ENCODE measurements at places on chromosomes 6 and 20. TPM values are rescaled to one million over a fixed set of nuclear protein-coding genes. Genes with fewer than 3 reads are reported as not detected.

Gene IMPG1
- not detected for total RNA-seq

Gene SLC22A2
- total RNA-seq = 0.23 TPM

Gene MCHR2
- not detected for total RNA-seq

Gene NRN1
- 0.30 TPM for total RNA-seq

Gene QRSL1
- total RNA-seq = 10.4 TPM

Gene SALL4
- total RNA-seq = 2.0 TPM

Gene MAD2L1BP
- 33.4 TPM for total RNA-seq

Gene CALHM5
- total RNA-seq = 6.1 TPM

Gene COL10A1
- 0.05 TPM for total RNA-seq

Gene MYMX
- total RNA-seq = not detected

Gene EEF1A2
- total RNA-seq = 3.9 TPM

Gene DEFB125
- not detected for total RNA-seq

Gene ABHD16B
- total RNA-seq = 0.09 TPM

Gene OSBPL2
- 39.9 TPM for total RNA-seq

Gene PRSS35
- total RNA-seq = 18.7 TPM

Gene FERMT1
- 10.9 TPM for total RNA-seq

Gene ZNF184
- 7.2 TPM for total RNA-seq

Gene TSPO2
- not detected for total RNA-seq

Gene RNF39
- not detected for total RNA-seq

Gene ADIG
- total RNA-seq = not detected

Gene CYP39A1
- total RNA-seq = not detected

Gene MBOAT1
- total RNA-seq = 1.6 TPM

Gene C6orf58
- total RNA-seq = not detected

Gene FUT9
- total RNA-seq = not detected

Gene CYP24A1
- not detected for total RNA-seq

Gene PAX1
- not detected for total RNA-seq

Gene OR10C1
- total RNA-seq = not detected

Gene OGFRL1
- total RNA-seq = 140 TPM

Gene NFKBIE
- 5.6 TPM for total RNA-seq

Gene ESR1
- total RNA-seq = under 0.01 TPM

Gene SUN5
- not detected for total RNA-seq

Gene MED20
- 28.8 TPM for total RNA-seq

Gene MYL9
- 35.2 TPM for total RNA-seq

Gene CLPSL1
- total RNA-seq = not detected

Gene HLA-DOA
- total RNA-seq = not detected

Gene BCAS1
- total RNA-seq = not detected

Gene DZANK1
- total RNA-seq = 1.5 TPM

Gene OR2J1
- total RNA-seq = not detected

Gene CSTF1
- 32.9 TPM for total RNA-seq

Gene CD24
- total RNA-seq = 7.2 TPM

Gene TCF21
- total RNA-seq = 1.4 TPM

Gene WFDC2
- not detected for total RNA-seq

Gene CST7
- not detected for total RNA-seq

Gene CDSN
- total RNA-seq = not detected

Gene ATP9A
- total RNA-seq = 22.3 TPM
